SJCRH30 (cell line): ENCODE measurements at places on chromosomes 12 and 14.

DNA sequence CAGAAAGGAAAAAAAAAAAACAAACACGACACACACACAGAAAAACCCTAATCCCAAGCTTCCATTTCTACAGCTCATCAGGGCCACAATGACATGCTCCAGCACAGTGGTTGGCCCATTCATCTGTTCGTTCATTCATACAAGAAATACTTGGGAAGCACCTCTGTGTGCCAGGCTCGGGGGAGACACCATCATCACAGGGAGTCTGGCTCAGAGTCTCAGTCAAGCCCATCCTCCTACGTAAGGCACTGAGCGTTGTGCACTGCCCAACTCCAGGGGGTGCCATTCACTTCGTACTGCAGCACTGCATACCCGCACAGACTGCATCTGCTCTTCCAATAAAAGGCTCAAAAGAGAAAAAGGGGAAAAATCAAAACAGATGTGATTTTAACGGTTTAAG is 15.3 kb downstream of the VPS37B start:
- peak; percentile 74 for DNase-seq

DNA sequence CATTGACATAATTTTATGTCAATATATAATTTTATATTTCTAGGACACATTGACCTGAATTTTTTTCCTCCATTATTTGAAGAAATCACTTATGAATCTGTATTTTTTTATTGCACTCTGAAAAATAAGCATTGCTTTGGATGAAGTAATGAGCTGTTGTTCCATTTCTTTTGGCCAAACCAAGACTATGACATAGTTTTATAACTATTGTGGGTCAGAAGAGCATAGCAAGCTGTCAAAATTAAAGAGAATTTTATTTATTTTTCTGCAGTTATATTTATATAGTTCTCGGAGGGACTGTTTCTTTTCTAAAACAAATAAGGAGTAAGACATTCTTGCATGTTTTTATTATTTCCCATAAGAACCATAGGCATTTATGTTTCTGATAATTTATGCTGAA is 8.5 kb downstream of the C12orf75 start:
- no peak for DNase-seq

DNA sequence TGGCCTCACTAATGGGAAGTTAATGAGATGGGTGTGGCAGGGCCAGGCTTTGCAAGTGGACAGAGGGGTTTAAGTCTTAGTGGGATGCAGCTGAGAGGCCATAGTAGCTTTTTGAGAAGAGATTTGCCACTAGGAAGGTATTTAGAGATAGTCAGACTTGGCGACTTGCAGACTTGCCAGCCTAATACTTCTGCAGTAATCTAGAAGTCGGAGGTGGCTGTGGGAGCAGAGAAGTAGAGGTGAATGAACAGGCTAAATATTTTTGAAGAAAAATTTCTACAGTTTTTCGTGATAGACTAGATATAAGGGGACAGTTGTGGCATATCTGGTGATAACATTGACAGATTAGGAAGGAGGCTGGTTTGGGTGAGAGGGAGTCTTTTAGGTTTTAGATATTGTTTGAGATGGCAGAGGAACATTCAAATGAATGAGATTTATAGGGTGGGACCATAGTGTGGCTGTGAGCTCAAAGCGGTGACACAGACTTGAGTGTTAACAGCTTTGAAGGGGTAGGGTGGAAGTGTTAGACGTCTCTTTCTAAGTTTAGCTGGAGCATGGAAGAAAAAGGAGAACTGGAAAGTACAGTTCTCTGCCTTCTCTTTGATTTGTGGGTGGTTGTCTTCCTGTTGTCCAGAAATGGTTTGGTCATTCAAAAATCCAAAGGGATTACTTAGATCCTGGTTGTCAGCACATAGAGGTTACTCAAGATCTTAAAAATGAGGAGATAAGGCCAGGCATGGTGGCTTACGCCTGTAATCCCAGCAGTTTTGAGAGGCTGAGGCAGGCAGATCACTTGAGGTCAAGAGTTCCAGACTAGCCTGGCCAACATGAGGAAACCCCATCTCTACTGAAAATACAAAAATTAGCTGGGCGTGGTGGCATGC is 44.9 kb downstream of the MAPKAPK5 start:
- DNase-seq, result no peak

DNA sequence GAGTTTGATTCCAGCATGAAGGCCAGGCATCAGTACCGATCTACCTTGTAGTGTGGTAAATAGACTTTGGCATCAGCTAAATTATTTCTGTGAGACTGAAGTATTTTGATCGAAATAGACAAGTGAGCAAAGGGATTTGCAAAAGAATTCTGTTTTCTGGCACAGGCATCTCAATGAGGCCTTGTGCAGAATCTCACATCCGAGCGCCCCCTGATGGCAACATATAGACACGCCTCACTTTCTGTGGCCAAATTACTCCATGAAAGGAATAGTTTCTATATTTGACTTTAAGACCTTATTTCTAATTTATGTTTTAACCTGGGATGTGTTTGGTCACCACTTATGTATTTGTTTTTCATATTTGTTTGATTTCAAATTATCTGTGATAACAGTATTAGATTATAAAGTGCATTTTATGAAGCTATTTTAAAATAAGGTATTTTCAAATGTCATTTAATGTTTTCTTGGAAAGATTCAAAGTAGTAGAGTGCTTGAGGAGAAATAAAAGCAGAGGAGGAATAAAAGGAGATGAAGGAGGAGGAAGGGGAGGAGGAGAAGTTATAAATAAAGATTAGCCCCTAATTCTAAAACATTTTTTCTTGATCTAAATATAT is 731.9 kb downstream of the NRXN3 start:
- DNase-seq, result peak; percentile 57

- no peak for DNase-seq
Observed at GRCh38 chr12:82876075-82876474, 189.4 kb downstream of the TMTC2 start.

GRCh38 chr14:50855558-50855957 is 16.3 kb upstream of the ABHD12B start:
- no peak for DNase-seq

DNA sequence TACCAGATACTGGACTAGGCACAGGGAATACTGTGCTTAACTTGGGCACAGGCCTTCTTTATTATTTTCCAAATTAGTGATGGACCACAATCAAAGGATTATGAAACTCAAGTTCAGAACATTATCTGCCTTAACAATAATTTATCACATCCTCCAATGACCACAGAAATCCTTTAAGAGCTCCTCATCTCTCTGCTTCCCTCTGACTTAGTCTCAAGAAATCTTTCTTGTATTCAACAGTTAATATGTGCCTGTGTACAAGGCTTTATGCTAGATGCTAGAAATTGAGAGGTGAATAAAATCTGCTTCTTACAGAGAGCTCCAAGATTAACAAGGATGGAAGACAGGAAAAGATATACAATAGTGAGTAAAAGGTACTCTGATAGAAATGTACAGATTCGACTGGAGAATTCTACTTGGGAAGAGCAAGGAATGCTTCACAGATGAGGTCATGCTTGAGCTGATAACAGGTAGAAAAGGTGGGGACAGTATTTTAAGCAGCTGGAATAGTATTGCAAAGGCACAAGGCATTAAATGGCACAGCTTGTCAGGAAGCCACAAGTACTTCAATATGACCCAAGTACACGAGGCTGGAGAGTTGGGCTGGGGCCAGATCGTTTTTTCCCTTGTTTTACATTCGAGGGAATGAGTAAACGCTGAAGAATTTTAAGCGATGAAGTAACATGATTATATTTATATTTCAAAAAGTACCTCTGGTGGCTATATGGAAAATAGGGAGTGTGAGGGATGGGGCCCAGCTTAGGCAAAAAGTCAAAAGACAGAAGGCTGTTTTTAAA is 55.1 kb upstream of the ARID2 start:
- no peak for DNase-seq

GRCh38 chr12:57692500-57692899 is 1.4 kb upstream of the OS9 start:
- DNase-seq, result peak; percentile 39

DNA sequence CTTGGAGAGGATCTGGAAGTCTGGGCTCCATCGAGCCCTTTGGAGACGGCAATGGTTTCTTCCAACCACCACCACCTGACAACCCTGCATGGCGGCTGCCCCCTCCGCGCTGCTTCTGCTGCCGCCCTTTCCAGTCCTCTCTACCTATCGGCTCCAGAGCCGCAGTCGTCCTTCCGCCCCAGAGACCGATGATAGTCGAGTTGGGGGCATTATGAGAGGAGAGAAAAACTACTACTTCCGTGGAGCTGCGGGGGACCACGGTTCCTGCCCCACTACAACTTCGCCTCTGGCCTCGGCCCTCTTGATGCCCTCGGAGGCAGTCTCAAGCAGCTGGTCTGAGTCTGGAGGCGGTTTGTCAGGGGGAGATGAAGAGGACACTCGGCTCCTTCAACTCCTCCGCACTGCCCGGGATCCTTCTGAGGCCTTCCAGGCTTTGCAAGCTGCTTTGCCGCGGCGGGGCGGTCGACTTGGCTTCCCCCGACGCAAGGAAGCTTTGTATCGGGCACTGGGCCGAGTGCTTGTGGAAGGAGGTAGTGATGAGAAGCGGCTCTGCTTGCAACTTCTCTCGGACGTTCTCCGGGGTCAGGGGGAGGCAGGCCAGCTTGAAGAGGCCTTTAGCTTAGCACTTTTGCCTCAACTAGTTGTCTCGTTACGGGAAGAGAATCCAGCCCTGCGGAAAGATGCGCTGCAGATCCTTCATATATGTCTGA is 499 bp downstream of the TOGARAM1 start:
- DNase-seq, result peak; percentile 61

DNA sequence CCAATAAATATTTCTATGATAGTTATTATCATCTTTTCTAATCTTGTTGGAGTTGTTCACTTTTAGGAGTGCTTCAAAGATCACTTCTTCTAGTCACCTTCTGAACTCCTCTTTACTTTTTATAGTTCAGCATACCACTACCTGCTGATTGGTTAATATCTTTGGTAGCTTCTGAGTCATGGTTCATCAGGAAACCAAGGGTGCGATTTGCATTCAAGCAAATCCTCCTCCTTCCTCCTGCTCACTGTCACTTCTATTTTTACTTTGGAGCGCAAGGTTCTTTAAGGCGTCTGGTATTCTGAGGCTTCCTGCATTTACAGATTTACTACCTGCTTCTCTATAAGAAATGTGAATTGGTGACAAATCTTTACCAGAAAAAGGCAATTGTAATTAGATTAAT is 24.0 kb downstream of the SYT1 start:
- no peak for DNase-seq

- no peak for DNase-seq
Observed at GRCh38 chr14:61866932-61867920, 105.0 kb downstream of the SNAPC1 start.

- no peak for DNase-seq
Observed at GRCh38 chr12:116540622-116541152, 18.5 kb upstream of the MAP1LC3B2 start.

GRCh38 chr14:71686677-71687076 is 245.6 kb upstream of the RGS6 start:
- no peak for DNase-seq

DNA sequence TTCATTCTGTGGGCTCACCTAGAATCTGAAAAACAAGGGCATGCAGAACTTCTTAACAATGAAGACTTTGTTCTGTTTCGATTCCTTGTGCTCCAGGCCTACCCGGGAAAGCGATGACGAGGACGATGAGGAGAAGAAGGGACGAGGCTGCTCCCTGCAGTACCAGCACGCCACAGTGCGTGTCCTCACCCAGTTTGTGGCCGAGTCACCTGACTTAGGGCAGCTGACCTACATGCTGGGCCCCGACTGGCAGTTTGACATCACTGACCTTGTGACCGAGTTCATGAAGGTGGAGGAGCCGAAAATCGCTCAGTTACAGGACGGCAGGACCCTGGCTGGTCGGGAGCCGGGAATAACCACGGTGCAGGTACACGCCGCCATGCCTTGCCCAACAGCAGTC is 585.4 kb downstream of the AACS start:
- no peak for DNase-seq

DNA sequence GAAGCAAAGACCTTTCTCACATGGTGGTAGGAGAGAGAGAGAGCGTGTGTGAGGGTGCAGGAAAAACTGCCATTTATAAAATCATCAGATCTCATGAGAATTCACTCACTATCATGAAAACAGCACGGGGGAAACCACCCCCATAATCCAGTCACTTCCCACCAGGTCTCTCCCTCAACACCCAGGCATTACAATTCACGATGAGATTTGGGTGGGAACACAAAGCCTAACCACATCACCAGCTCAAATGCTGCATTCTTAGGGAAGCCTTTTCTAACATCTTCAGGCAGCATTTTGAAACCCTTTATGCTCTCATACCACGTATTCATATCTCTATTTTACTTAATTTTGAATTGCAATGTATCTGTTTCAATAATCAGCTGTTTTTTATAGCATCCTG is 165.9 kb downstream of the TMTC3 start:
- no peak for DNase-seq
